ENCODE measurements at places on chromosomes 6 and 20. TPM values are rescaled to one million over a fixed set of nuclear protein-coding genes. Genes with fewer than 3 reads are reported as not detected.

Gene COL9A1
- not detected for total RNA-seq

Gene CLVS2
- not detected for total RNA-seq

Gene MCCD1
- not detected for total RNA-seq

Gene GNAS-AS1
- total RNA-seq: not detected

Gene KCNG1
- total RNA-seq: not detected

Gene HLA-DQA2
- 0.71 TPM for total RNA-seq

Gene FNDC1
- total RNA-seq: not detected

Gene MRAP2
- not detected for total RNA-seq

Gene SAMD5
- not detected for total RNA-seq

GRCh38 chr6:7813704-7814103, 87.8 kb downstream of the BMP6 start:
- DNase-seq: no peak

DNA sequence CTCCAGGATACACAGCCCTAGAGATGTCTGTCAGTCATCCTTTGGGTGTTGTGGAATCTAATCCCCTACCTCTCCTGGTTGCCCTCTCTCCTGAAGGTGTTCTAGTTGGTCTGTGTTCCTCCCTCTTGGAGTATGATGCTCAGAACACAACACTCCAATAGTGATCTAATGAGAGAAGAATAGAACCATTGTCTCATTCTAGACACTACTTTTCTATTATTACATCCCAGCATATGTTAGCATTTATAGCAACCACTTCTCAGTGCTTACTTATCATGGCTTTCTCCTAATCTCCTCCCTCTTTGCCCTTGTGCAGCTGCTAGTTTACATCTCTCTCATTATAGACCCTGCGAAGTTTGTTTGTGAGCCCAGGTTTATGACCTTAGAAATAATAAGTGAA, 109.0 kb downstream of the UNC5CL start:
- no peak for DNase-seq

- DNase-seq: no peak
Observed at GRCh38 chr6:19668710-19669109, 168.5 kb upstream of the ID4 start.

DNA sequence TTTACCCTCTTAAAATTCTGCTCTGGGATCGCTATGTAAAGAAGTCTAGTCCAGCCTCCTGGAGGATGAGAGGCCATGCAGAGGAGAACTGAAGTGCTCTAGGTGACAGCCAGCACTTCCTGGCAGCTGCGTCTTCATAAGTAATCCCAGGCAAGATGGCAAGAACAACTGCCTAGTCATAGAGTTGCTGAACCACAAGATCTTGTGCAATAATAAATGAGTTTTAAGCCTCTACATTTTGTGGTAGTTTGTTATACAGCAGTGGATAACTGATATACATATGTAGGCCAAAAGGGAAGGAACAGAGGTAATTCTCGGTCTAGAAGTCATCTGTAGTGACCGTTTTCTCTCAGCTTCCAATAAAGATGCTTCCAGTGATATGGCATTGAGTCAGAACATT, 103.8 kb upstream of the FLRT3 start:
- DNase-seq: no peak

DNA sequence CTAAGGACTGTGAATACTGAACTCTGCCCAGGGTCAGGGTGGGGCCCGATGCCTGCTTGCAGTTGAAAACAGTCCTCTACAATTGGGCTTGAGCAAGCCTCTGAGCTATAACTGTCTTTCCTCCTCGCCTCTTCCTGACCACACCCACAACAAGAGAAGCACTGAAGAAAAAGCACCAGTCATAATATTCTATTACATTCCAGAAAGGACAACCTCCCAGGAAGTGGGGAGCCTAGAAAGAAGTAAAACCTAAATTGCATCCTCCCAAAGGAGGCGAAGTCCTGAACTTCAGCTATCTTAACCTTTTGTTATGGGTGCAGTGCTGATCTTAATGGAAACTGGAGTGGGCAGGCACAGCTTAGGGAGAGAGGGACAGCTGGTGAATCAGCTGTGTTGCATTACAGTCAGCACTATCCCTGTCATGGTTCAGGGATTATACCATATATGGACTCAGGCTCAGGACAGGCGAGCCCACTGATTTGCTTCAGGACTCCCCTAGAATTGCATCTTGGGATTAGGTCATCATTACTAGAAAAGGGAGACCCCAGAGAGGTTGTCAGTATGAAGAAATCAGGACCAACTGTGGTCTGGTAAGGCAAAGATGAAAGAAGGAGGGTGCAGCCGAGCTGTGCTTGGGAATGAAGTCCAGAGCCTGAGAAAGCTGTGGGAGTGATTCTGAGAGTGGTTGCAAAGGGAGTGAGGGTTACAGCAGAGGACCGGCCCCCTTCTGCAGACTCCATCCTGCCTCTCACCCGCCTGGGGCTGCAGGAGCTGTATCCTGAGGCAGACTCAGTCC, 18.3 kb upstream of the TRAM2 start:
- DNase-seq: no peak

GRCh38 chr20:11902285-11902697, 15.4 kb upstream of the BTBD3 start:
- DNase-seq: no peak

DNA sequence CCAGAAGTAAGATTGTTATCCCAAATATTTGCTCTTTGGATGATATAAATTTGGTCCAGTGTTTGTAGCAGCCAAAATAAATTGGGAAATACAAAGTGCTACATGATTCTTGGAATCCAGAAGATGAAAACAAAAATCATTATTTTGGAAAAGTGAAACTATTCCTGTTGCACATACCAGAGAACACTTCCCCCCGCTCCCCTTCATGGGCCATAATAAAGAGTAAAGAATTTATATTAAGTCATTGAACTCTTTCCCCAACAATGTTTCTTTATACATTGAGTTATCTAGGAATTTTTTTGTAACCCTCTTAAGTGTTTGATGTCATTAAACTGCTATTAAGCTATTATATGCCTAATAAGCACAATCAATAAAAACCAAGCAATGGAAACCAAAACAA, 490.4 kb upstream of the HS3ST5 start:
- DNase-seq: no peak

- no peak for DNase-seq
Observed at GRCh38 chr20:46787991-46788762, 78.7 kb downstream of the SLC2A10 start.
